ENCODE measurements at places on chromosomes 16 and 17.

DNA sequence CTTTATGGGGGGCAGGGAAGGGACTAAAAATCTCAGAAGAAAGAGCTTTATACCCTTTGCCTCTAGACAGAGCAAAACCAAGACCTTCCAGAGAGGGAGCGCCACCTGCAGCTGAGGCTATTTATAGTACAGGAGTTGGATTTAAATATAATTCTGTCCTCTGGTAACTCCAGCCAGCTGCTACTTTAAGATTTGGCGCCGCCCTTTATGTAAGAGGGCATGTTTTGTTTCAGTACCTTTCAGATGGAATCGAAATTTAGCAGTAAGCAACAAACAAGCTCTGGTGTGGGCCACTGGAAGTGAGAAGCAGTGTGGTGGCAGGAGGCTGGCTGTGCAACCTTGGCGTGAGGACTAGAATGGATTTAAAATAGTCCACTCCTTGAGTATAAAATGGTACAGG, 5.2 kb upstream of the GUCY2D start:
- peak; percentile 47 for DNase-seq

- no peak for DNase-seq
Measured at GRCh38 chr17:40588552-40588951, 23.3 kb upstream of the CCR7 start.

DNA sequence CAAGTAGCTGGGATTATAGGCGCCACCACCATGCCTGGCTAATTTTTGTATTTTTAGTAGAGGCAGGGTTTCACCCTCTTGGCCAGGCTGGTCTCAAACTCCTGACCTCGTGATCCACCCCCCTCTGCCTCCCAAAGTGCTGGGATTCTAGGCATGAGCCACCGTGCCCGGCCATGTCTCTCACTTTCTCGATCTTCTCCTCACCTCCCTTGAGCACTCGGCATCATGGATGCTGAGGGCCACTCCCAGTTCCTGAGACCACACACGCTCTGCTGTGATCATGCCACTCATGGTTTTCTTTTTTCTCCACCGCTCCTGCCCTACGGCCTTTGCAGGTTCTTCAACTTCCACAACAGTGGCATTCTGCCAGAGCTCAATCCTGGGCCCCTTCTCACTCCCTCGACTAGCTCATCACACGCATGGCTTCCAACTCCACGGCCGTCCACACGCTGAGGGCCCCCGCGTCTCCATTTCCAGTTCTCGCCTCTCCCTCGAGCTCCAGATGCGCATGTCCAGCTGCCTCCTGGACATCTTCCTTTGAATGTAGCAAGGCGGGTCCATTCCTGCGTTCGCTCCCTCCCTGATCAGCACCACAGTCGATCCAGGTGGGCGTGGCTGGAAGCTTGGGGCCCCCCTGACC, 5.5 kb upstream of the NCBP3 start:
- no peak for DNase-seq

GRCh38 chr17:63407741-63408330, 38.3 kb downstream of the CYB561 start:
- DNase-seq, result no peak

GRCh38 chr17:67053438-67054000, 9.2 kb downstream of the CACNG1 start:
- DNase-seq, result no peak

- DNase-seq, result no peak
Measured at GRCh38 chr16:14364386-14365199, 265.5 kb downstream of the PARN start.

DNA sequence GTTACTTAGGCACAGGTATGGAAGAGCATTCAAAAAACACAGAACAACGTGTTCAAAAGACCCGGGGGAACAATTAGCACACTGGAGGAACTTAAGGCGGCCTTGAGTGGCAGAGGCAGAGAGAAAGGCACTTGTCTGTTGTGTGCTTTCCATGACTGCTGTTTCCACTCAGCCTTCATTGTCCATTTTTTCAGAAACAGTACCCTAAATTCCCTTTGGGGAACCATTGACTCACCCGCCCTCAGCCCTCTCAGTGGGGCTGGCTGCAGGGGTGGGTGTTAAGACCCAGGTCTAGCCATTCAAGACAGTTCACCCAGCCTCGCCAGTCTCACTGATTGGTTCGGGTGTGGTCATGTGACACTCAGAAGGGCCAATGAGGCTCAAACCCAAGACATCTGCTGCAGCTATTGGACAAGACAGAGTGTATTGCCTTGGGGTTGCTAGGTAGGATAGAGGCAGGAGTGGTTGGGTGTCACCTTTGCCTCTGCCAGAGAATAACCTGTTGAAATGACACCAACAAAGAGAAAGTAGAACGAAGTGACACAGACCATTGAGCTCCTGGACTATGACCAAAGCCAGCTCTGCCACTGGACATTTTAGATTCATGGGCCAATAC, 19.6 kb upstream of the CEP20 start:
- peak; percentile 64 for DNase-seq

- DNase-seq, result no peak
Measured at GRCh38 chr17:935485-935884, 44.1 kb downstream of the NXN start.

GRCh38 chr17:60311186-60311585, 80.7 kb downstream of the USP32 start:
- DNase-seq, result no peak

DNA sequence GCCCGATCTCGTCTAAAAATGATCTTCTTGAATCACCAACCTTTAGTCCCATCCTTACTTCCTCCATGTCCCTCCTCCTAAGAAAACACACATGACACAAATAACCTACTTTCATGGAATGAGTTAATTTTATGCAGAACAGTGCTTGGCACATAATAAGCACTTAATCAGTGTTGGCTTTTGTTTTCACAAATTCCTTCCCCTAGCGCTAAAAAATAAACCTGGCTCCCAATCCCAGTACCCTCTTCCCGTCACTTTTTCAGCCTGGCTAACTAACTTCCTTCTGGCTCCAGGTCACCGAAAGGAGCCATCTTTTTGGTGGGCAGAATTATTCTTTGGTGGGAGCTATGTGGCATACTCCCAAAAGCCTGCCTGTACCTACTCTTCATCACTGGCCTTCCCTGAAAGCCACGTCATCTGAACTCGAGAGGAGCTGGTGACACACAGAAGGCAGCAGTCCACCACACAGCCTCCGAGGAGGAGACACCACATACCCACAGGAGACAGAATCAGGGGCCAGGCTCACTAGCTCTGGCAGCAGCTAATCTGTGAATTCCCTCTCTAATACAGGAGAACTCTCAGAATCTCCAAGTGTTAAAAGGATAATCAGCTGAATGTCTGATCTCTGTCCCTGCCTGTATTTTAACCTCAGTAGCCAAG, 114.5 kb downstream of the SMG6 start:
- no peak for DNase-seq

DNA sequence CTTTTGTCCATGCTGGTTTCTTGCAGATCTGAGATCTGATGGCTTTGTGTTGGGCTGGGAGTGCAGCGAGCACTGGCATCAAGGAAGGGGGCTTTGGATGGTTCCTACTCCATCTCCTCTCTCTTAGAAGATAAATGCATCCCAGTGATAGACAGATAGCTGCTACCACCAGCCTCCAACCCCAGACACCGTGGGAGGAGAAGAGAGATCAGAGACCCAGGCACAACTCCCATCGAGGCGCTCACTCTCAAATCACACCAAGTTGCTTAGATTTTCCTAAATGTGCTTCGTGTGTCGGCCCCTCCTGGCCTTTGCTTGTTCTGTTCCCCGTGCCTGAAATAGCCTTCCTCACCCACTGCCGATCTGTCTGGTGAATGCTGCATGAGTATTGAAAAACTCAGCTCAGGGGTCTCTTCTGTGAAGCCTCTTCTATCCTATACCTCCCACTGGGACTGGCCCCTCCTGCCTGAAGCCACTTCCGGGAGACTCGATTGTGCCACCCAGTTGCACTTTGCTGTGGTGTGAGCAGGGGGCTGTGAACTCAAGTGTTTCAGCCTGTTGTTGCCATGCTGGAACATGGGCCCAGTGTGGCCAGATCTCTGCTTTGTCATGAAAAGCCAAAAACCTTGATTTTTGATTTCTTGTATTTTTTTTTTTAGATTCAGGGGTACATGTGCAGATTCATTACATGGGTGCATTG, 242.7 kb downstream of the GSG1L start:
- DNase-seq, result no peak

DNA sequence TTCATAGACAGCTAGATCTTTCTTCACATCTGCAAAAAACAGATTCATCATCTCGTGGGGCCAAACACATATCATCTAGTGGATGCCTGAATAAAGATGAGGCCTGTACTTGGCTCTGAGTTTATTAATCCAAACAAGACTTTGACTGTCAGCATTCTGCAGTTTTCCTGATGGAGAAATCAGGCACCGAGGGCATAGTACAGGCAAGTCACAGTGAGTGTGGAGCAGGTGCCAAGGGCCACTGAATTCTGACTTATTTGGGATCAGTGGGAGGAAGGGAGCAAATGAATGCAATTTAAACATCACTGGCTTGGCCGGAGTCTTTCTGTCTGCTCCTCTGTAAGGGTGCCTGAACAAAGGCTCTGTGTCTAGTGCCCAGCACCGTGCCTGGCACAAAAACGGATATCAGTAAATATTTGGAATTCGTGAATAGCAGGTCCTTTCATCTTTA, 975 bp downstream of the CFAP20 start:
- DNase-seq, result peak; percentile 31

- DNase-seq, result no peak
Measured at GRCh38 chr16:25064937-25065336, 46.6 kb upstream of the LCMT1 start.
